Stimulated activated CD8-positive, alpha-beta memory T cell treated with anti-CD3 and anti-CD28 coated beads, Interleukin-12 subunit alpha, Interleukin-12 subunit beta, amount 100 ng/mL, for 4 hours (primary cell): ENCODE measurements at places on chromosomes 7 and 10.

GRCh38 chr10:112160834-112161233, 22.7 kb downstream of the GPAM start:
- DNase-seq: no peak

DNA sequence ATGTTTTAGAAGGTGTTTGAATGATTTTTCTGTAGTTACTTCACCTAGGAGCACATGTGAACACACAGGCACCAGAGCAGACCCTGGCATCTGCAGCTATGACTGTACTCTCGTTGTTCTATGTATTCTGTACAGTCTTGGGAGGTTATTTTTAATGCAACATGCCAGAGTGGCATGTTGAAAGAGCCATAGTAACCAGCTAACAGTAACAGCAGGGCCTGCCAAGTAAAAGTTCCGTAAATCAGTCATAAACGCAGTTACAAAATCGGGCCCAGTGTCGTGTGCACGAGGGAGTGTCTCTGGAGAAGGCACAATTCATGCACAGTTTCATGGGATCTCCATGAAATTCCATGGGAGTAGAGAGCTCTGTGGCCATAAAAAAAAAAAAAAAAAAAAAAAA, 108.3 kb upstream of the CDK6 start:
- no peak for DNase-seq

- DNase-seq: no peak
These were observed 7.4 kb downstream of the PTPN12 start for GRCh38 chr7:77544518-77544917.

DNA sequence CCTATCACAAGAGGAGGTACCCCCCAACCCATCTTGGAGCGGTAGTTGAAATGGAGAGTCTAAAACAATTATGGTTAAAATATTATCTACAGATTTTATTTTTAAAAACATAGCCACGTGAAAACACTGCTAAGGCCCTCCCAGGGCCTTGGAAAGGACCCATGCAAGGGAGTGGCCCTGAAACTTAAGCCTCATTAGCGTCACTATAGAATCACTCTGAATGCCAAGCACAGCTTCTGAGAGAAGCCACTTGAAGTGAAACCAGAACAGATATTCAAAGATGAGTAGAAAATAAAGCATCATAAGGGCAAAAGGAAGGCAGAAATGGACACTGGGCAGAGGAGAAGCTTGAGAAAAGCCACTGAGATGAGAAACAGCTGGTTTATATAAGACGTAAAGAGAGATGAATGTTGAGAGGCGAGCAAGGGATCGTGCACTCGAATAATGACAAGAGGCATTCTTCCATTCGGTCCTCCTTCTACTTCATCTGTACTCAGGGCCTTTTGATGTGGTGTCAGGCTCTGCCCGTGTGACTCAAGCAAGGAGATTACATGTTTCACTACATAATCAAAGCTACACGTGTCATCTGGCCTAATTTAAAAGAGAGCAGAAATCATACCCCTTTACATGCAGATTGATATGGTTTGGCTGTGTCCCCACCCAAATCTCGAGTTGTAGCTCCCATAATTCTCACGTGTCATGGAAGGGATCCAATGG, 33.4 kb upstream of the SLC39A12 start:
- DNase-seq: no peak

GRCh38 chr10:129046065-129046681, 420.9 kb upstream of the MGMT start:
- no peak for DNase-seq

- DNase-seq: no peak
These were observed 655.4 kb upstream of the MKI67 start for GRCh38 chr10:128781637-128782036.

GRCh38 chr7:126948664-126949063, 304.1 kb downstream of the GRM8 start:
- DNase-seq: no peak

- no peak for DNase-seq
These were observed 1.5 kb downstream of the ZC3HAV1L start for GRCh38 chr7:139034336-139034735.

DNA sequence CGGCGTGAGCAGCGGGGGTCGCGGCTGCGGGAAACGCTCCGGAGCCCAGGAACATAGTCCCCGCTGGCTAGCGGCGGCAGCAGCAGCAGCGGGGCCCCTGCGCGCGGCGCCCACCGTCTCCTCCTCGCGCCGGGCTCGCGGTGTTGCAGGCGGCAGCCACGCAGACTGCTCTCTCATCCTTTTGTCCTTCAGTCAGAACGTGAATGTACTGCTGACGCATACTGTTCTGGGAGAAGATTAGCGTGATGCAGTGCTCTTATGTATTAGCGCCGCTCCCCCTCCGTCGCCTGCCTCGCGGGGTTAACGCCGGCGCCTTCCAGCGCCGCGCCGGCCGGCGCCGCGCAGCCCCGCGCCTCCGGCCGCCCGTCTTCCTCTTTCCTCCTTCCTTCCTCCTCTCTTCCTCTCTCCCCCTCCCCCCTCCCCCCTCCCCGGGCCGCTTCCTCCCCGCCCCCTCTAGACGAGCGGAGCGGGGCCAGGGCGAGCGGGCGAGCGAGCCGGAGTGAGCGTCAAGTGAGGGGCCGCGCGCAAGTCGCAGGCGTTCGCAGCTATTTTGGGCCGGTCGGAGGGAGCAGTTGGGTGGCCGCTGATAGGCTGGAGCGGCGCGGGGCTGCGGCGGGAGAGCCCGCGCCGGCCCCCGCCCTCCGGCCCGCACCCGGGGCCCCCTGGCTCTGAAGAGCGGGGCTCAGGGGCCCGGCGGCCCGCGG, 816 bp upstream of the LRRC4 start:
- peak; percentile 15 for DNase-seq

- no peak for DNase-seq
These were observed 519.3 kb upstream of the MKI67 start for GRCh38 chr10:128645486-128645885.

DNA sequence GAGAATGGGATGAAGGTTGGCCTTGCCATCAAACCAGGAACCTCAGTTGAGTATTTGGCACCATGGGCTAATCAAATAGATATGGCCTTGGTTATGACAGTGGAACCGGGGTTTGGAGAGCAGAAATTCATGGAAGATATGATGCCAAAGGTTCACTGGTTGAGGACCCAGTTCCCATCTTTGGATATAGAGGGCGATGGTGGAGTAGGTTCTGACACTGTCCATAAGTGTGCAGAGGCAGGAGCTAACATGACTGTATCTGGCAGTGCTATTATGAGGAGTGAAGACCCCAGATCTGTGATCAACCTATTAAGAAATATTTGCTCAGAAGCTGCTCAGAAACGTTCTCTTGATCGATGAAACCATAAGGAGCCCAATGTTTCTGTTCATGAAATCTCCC, 637 bp downstream of the RPEL1 start:
- DNase-seq: no peak

DNA sequence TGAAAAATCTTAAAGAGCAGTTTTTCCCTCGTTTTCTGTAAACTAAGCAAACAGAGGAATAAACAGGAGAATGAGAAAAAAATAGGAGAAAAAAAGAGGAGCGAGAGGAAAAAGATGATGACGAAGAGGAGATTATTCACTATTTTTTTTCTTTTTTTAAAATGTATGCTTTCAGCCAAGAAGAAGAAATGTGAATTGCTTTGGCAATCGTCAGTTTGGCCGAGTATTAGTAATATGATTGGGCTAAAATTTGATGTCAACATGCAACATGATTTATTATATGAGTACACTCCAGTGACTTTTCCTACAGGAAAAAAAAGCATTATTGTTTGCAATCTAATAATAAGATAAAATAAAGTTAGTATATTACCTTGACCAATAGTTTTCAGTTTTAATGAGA, 26.3 kb downstream of the VWDE start:
- no peak for DNase-seq

- DNase-seq: no peak
These were observed 281.1 kb upstream of the DKK1 start for GRCh38 chr10:52032681-52033629.
